ENCODE measurements at places on chromosomes 5 and 9.
A peak's percentile ranks its signal among the peaks of the same experiment; 100 is the strongest.

DNA sequence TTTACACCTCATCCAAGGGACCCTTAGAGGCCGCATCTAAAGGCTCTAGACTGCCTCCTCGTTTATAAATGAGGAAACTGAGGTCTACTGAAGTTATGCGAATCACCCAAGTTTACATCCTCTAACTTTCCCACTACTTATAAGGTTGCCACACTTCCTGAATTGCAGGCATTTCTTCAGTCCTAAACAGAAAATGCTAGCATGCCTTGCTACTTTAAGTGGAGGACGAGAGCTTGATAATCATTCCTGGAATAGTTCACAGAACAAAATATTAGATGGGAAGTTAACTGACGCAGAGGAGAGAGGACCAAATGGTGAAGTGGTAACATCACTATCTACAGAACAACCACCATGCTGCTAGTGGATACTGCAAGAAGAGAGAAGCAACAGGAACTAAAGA lies 85.8 kb downstream of the GNAQ start:
- DNase-seq = no peak

- peak; percentile 75 for DNase-seq
Observed at GRCh38 chr9:89675058-89675742, 70.4 kb downstream of the GADD45G start.

DNA sequence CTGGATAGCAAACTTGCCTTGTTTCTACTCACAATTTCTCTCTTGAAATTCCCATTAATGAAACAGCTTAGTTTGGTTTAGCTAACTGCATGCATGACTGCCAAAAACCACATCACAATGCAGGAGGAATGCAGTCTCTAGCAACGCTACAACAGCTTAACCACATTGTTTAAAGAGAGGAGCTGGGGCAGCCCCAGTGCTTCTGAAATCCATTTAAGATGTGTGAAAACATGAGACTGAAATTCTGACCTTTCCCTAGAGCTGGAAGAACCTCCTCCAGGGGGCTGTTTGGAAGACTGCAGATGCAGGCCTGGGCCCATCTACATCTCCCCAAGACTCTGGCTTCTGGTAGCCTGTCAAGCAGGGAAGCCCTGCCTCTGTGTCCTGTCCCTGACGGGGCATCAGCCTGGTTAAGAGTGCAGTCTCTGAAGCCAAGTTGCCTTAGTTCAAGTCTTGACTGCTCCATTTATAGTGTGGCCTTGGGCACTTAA lies 157.1 kb downstream of the ZNF462 start:
- no peak for DNase-seq

- DNase-seq = no peak
Observed at GRCh38 chr9:107699231-107699630, 209.7 kb upstream of the KLF4 start.

GRCh38 chr5:72599519-72600370 lies 92.5 kb upstream of the ZNF366 start:
- DNase-seq = peak; percentile 3

DNA sequence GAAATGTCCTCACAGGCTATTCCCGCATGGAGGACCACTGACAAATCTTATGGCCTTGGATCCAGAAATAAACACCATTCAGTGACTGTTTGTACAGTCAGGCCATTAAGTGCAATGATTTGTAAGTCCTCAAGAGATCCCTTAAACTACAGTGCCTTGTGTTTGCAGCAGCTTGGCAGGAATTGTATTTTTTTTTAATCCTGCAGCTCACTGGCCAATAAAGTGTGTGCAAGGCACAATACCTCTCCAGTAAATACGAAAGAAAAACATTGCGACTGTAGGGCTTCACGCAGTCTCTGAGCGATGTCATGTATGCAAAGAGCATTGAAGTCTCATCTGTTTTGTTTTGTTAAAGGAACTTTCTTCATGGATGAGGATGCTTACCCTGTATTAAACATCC lies 74.2 kb upstream of the TUSC1 start:
- DNase-seq = no peak

Measured in NCI-H1694 treated with DMSO at 0.1 percent for 48 hours (cell line).